ENCODE measurements at places on chromosomes 6 and 20.

DNA sequence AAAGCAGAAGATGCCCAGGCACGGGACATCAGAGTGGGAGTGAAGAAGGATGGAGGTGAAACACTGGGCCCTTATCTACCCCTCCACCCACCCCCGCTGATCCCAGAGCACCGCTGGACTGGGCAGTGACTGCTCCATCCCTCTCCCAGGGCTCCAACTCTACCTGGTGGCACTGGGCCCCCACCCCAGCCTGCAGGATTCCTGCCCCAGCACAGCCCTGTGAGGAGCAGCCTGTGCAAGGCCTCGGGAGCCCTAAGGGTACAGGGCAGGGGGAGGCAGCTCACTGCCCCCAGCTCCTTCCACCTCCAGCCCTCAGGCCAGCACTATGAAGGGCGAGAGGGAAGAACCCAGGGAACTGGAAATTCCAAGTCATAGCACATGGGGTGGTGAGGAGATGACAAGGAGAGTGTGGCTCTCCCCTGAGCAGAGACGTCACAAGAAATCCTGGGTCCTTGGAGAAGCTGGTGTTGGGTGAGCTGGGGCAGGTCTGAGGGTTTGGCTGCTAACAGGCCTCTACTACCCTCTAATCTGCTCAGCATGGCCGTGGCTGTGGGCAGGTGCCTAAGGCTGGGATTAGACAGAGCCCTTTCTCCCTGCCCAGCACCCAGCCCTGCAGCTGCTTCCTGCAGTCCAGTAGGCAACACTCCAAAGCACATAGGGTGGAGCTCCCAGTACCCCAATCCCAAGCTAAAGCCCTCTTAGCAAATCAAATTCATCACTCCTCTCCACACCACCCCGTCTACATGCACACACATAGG, 3.5 kb downstream of the CST3 start:
- DNase-seq = no peak

- no peak for DNase-seq
Observed at GRCh38 chr6:107560657-107561056, 70.7 kb downstream of the SOBP start.

- DNase-seq = no peak
Observed at GRCh38 chr6:88167352-88167937, 1.3 kb upstream of the CNR1 start.

DNA sequence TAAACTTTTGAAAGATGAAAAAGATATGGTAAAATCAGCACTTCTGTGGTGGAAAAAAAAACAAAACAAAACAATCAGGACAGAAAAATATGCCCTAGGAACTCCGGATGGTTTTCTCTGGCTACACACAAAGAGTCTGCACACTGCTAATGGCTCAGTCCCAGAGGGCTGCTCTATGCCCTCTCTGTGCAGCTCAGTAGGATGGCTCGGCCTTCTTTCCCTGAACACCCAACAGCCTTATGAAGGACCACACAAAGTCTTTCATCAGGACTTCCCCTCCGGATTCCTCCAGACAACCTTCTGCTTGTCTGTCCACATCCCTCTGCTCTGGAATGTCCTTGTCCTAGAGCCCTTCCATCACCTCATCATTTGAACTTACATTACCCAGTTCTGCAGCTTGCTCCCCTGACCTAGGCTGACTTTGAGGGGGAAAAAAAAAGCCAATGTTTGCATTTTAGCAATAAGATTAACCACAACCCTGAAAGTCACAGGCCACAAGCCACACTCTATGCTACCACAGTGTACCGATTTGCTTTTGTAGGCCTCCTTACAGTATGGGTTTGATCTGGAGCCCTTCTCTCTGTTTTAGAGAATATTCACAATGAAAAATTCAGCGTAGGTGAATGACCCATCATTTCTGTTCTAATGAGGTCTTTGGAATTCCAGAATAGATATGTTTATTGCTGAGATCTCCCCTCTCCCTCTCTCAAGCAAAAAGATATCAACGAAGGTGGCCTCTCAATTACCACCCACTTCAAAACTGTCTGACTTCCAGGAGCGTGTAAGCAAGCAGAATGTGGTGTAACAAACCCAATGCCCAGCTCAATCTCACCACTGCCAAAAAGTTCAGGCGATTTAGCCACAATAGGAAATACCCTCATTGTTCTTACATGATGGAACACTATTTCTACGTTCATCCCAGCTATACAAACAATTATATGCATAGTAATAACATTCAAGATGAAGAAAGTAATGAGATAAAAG, 164.0 kb downstream of the GMDS start:
- DNase-seq = no peak

DNA sequence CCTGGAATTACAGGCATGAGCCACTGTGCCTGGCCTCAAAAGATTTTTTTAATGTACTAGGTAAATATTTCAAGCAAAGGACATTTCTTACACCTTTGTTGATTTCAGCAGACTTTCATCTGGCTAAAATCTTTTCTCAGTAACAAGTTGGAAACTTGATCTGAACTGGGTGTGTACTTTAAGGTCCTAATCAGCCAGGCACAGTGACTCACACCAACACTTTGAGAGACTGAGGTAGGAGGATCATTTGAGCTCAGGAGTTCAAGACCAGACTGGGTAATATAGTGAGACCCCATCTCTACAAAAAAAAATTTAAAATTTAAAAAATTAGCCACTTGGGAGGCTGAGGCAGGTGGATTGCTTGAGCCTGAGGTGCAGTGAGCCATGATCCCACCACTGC, 7.0 kb upstream of the RALGAPA2 start:
- DNase-seq = no peak

DNA sequence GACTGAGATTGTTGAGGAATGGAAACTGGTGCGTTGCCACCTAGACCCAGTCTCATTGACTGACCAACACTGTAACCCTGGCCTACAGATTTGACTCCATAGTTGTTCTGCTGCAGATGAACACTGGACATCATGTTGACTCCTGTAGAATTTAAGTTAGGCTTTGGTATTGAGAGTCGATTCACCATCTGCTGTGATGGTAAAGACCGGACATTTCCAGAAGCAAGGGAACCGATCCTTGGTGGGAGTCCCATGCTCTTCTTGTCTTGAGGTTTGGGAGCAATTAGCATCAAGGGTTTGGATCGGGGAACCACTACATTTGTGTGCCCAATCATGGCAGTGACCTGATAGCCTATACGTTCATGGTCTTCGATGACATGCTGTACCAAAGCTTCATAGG, 37.6 kb downstream of the ADNP start:
- DNase-seq = no peak

- no peak for DNase-seq
Observed at GRCh38 chr6:43129434-43130194, 41.5 kb upstream of the SRF start.

DNA sequence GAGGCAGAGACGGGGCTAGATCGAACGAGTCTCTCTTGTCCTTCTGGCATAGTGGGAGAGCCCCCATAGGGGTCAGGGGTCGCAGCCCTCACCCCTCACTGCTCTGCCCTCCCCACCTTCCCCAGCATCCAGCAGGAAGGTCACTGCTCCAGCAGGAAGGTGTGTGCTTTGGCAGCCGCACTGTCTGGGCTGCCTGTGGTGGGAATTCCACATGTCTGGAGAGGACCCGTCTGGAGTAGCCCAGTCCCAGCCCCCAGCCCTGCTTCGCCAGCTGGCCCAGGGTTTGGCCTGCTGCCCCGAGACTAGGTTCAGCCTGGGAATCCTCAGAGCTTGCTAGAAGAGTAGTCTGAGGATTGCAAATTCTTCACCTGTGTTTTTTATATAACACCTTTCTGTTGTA, 2.5 kb upstream of the R3HDML start:
- no peak for DNase-seq

GRCh38 chr20:40562031-40562430, 127.0 kb downstream of the MAFB start:
- no peak for DNase-seq

DNA sequence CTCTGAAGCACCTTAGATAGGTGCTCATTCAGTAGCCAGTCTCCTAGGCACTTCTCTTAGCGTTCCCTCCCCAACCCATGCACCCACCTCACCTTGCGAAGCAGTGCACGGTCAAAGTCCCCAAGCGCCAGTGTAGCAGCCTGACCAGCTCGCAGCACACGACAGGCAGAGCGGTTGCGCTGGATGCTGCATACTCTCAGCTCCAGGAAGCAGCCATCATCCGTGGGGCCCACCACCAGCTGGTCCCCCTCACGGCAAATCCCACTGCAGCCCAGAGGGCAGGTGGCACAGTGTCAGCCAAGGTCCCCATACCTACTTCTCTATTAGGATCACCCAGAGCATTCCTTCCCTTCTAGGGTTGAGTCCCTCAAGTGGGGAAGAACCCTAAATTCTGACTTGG, 6.5 kb downstream of the GTPBP2 start:
- no peak for DNase-seq

DNA sequence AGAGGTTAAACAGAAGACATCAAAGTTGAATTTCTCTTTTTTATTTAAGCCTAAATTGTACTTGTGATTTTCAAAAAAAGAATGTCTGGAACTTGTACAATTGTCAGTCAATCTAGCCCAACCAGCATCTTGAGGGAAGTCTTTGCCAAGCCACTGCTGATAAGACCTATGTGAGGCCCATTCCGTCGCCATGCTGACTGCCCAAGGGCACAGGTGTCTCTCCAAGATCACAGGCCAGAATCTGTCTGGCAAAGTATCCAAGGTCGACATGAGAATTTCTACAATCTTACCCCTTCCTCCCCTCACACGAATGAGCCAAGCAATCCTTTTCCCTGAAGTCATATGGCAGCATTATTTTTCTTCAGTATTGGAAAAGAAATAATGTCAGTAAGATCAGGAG, 614.5 kb downstream of the CBLN4 start:
- DNase-seq = no peak

- no peak for DNase-seq
Observed at GRCh38 chr20:10671919-10672623, 1.7 kb downstream of the JAG1 start.

DNA sequence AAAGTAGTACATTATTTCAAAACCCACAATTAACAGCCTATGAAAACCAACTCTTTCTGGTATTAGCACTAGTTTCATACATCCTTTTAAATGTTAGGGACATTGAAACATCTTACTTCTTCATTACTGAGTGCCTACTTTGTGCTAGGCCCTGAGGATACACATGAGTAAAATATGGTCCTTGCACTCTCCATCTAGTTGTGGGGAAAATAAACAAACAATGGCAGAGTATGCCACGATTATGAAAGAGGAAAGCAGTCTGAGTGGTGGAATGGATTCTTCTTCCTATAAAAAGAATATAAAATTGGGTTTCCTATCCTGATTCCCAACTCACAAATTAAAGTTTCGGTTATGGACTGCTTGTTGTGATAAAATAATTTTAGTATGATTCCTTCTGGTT, 84.9 kb downstream of the ATXN1 start:
- no peak for DNase-seq

DNA sequence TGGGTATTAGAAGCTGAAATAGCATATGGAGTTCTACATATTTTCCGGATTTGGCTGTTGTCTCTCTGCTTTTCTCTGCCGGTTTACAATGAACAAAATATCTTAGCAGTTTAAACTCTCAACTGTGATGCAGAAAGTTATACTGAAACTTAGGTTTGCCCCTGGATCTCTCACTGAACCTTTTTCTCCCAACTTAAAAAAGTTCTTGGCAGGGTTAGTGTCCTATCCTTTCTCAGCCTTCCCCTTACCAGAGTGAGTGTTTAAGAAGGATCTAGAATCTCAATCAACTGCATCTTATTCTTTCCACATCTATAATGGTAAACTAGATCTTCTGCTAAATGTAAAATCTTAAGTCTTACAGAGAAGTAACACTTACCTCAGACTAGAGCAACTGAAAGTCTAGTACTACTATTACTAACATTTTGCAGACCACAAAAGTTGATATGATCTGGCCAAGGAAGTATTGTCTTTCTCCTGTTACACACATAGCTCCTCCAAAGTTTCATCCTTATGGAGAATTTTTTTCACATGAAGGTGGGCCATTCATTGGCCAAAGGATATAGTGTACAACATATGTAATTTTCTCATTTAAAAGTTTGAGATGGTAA, 392.3 kb upstream of the RUNX2 start:
- DNase-seq = no peak

- no peak for DNase-seq
Observed at GRCh38 chr6:130183271-130184222, 39.2 kb downstream of the SAMD3 start.

DNA sequence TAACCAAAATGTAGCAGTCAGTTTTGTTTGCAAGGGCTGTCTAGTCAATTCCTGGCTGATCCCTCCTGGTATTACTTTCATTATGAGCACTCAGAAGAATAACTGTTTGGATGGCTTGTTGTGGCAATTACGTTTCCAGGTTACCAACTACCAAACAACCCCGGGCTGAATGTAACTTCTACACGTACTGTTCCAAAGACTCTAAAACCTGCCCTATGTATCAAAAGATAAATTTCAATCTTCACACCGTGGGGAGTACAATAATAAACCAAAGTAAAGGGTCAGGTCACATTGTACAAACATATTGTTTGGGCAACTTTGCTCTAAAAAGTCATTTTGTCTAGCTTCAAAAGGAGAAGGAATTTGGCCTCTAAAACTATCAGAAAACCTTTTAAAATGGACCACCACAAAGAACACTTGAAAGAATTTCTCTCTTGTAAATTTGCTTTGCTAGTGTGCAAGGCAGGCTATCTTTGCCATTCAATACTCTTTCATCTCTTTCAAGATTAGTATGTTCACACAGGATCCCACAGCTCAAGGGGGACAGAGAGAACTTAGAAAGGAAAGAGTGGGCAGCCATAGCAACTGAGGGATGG, 27.6 kb downstream of the DCDC2 start:
- DNase-seq = no peak

DNA sequence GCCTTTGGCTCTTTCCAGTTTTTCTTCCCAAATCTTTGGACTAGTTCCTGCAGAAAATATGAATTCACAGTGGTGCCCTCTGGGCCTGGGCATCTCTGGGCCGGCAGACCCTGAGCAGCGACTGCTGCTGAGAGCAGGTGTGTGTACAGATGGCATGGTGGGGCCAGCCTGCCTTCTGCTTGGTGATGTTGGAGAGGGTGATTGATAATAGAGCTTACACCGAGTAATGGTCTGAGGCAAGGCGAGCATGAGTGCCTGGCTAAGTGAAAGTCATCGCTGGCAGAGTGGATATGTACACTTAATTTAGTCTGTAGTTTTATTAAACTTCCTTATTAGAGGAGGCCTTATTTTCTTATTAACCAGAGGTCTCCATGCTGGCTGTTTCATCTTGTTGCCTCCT, 156.9 kb downstream of the CDKAL1 start:
- no peak for DNase-seq

GRCh38 chr6:93177438-93177837, 241.9 kb downstream of the EPHA7 start:
- DNase-seq = no peak

- peak; percentile 42 for DNase-seq
Observed at GRCh38 chr6:138001750-138002349, 105.4 kb downstream of the PERP start.

Data from right renal pelvis (tissue), 4 donors.